ENCODE measurements at places on chromosomes 16 and 17. TPM values are rescaled to one million over a fixed set of nuclear protein-coding genes. Genes with fewer than 3 reads are reported as not detected.

GRCh38 chr16:79651363-79651762, 50.8 kb upstream of the MAF start:
- no peaks in the 10 kb centered on the region for H3K36me3 ChIP-seq
- H3K27me3 ChIP-seq, result no peaks in the 10 kb centered on the region
- H3K27ac ChIP-seq, result no peak overlapping the region
- no peak for DNase-seq

GRCh38 chr16:70380248-70380918, 33.7 kb downstream of the DDX19A start:
- H3K27ac ChIP-seq, result peak overlapping the region; percentile 86
- peak overlapping the region; percentile 61 for H3K4me3 ChIP-seq
- no peak for DNase-seq
- H3K27me3 ChIP-seq, result no peaks in the 10 kb centered on the region
- H3K36me3 ChIP-seq, result peaks cover 6% of the 10 kb centered on the region

DNA sequence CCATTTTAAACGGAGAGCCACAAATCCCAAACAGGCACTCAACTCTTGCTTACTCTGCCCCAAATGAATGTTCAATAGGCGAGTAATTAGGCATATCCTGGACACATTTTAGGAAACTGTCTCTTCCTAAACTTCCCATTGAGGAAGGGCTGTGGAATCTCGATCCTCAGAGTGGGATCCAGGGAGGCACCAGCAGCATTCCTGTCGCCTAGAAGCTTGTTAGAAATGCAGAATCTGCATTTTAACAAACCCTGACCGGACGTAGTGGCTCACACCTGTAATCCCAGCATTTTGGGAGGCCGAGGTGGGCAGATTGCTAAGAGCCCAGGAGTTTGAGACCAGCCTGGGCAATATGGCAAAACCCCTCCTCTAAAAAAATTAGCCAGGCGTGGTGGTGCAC, 95.6 kb downstream of the GAS7 start:
- no peak overlapping the region for H3K4me3 ChIP-seq
- no peaks in the 10 kb centered on the region for H3K4me1 ChIP-seq
- no peak overlapping the region for H3K27ac ChIP-seq
- no peaks in the 10 kb centered on the region for H3K36me3 ChIP-seq
- DNase-seq, result no peak
- H3K27me3 ChIP-seq, result no peaks in the 10 kb centered on the region

GRCh38 chr17:28760601-28761562, 17.1 kb downstream of the TRAF4 start:
- H3K4me3 ChIP-seq, result no peak overlapping the region
- H3K4me1 ChIP-seq, result peaks cover 17% of the 10 kb centered on the region
- no peaks in the 10 kb centered on the region for H3K36me3 ChIP-seq
- no peaks in the 10 kb centered on the region for H3K27me3 ChIP-seq
- no peak for DNase-seq
- no peak overlapping the region for H3K27ac ChIP-seq

- no peaks in the 10 kb centered on the region for H3K36me3 ChIP-seq
- H3K4me1 ChIP-seq, result no peaks in the 10 kb centered on the region
- no peak for DNase-seq
- no peaks in the 10 kb centered on the region for H3K27me3 ChIP-seq
- H3K27ac ChIP-seq, result no peak overlapping the region
These were observed 323.1 kb downstream of the FOXL1 start for GRCh38 chr16:86901483-86901882.

- H3K4me1 ChIP-seq, result no peaks in the 10 kb centered on the region
- no peak overlapping the region for H3K27ac ChIP-seq
- H3K4me3 ChIP-seq, result no peak overlapping the region
- H3K27me3 ChIP-seq, result no peaks in the 10 kb centered on the region
- no peak for DNase-seq
These were observed 47.4 kb downstream of the WDR45B start for GRCh38 chr17:82600731-82601446.

- no peaks in the 10 kb centered on the region for H3K36me3 ChIP-seq
- H3K27me3 ChIP-seq, result no peaks in the 10 kb centered on the region
- H3K4me1 ChIP-seq, result peaks cover 44% of the 10 kb centered on the region
- peak overlapping the region; percentile 70 for H3K27ac ChIP-seq
- no peak overlapping the region for H3K4me3 ChIP-seq
These were observed 58.4 kb downstream of the NXN start for GRCh38 chr17:921161-921560.

GRCh38 chr16:29985271-29985811, 10.1 kb downstream of the HIRIP3 start:
- no peaks in the 10 kb centered on the region for H3K27me3 ChIP-seq
- no peak for DNase-seq
- peaks cover 29% of the 10 kb centered on the region for H3K36me3 ChIP-seq
- H3K27ac ChIP-seq, result no peak overlapping the region

DNA sequence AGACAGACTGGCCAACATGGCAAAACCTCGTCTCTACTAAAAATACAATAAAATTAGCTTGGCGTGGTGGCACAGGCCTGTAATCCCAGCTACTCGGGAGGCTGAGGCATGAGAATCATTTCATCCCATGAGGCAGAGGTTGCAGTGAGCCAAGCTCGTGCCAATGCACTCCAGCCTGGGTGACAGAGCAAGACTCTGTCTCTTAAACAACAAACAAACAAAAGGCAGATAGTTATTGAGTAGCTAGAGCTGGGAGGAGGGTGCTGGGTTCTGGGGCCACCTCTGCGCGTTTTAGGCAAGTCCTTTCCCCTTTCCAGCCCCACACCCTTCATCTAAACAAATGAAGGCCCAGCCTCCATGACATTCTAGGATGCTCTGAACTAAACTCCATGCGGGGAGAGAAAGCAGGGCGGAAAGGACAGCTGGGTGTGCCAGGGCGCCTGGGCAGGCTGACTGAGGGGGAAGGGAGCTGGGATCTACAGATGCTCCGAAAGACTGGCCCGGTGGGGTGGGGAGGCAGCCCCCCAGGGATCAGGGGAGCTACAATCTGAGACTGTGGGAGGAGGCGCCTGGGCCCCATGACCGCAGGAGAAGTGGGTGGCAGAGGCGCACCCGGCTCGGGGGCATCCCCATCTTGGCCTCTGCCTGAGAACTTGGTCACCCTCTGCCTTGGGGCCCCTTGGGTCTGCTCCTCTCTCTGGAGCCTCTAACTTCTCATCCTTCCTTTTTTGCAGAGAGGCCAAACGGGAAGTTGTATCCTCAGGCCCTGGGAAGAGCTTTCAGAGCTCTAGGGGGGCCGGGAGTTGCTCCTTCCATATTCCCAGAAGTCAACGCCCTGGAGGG, 910 bp downstream of the ITGAL start:
- H3K27me3 ChIP-seq, result no peaks in the 10 kb centered on the region
- no peaks in the 10 kb centered on the region for H3K36me3 ChIP-seq
- DNase-seq, result no peak

The CWC25 gene
- 13.6 TPM for total RNA-seq

The ORC6 gene
- 33.5 TPM for total RNA-seq

The ABI3 gene
- total RNA-seq, result not detected

The TLCD2 gene
- 7.0 TPM for total RNA-seq

The CFAP52 gene
- total RNA-seq, result not detected

The HEATR3 gene
- 18.6 TPM for total RNA-seq

All from Panc1 (cell line).